ENCODE measurements at places on chromosomes 2 and 18. TPM values are rescaled to one million over a fixed set of nuclear protein-coding genes. Genes with fewer than 3 reads are reported as not detected.

The SP9 gene
- total RNA-seq, result not detected

DNA sequence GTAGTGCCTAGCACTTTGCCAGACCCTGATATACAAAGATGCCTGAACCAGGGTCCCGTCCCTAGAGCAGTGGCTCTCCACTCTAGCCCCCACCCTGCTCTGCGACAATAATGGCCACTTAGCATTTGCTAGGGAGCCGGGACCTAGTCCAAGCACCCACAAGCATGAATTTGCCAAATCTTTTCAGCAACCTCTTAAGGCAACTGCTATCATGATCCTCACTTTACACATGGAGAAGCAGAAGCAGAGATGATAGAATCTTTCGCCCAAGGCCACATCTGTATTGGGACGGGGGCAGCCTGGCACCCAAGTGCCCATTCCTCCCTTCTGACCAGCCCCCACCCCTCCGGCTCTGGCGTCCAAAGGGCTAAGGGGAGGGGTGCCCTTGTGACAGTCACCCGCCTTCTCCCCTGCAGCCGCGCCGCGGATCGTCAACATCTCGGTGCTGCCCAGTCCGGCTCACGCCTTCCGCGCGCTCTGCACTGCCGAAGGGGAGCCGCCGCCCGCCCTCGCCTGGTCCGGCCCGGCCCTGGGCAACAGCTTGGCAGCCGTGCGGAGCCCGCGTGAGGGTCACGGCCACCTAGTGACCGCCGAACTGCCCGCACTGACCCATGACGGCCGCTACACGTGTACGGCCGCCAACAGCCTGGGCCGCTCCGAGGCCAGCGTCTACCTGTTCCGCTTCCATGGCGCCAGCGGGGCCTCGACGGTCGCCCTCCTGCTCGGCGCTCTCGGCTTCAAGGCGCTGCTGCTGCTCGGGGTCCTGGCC is 13.0 kb downstream of the SIGLEC15 start:
- no peak for DNase-seq

DNA sequence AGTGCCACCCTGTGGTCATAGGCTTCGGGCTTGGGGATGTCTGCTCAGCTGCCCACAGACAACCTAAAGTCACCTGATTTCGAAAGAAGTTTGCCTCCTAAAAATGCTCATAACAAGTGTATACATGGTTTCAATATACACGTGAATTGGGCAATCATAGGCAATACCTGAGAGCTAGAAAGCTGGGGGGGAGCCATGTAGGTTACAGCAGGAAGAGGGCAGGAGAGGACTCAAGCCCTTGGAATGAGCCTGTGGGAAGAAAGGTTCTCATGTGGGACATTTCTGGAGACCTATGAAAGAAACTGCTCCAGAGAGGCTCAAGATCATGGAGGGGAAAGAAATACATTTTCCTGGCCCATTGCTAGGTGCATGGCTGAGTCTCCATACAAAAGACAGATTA is 109.7 kb downstream of the ACOXL start:
- DNase-seq, result no peak

DNA sequence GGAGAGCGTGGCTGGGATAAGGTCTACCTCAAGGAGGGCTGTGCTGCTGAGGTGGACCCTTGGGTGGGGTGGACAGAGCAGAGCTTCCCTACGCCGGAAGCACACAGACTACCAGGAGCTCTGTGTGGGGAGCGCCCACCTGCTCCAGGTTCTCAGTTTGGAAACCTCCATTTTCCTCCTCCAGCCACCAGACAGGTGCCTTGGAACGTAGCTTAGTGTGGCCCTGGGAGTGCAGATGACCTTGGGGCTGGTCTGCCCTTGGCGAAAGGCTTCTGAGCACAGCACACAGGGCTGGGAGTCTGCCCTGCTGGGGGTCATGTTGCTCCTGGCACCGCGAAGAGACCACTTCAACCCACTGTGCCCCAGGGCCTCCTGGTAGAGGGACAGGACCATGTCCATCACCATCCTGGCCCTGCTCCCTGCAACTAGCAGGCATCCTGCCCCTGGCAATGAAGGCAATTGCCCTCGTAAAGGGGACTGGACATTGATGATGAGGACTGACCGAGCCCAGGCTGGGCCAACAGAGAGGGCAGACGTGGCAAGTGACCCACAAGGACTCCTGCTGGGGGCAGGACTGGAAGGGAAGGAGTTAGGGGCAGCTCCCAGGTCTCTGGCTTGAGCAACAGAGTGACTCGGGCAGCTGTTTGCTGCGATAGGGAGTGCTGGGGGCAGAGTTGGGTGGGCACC is 214.7 kb downstream of the CYP26B1 start:
- DNase-seq, result peak; percentile 21

- no peak for DNase-seq
Measured at GRCh38 chr2:10977621-10978020, 65.9 kb downstream of the KCNF1 start.

The PIEZO2 gene
- 7.2 TPM for total RNA-seq

GRCh38 chr18:12606592-12607315 is 51.2 kb downstream of the SPIRE1 start:
- no peak for DNase-seq

The BCL11A gene
- total RNA-seq, result 0.50 TPM

- no peak for DNase-seq
Measured at GRCh38 chr2:117551858-117552257, 262.6 kb upstream of the DDX18 start.

The PLEKHH2 gene
- total RNA-seq, result 1.4 TPM

GRCh38 chr2:12761104-12761503 is 44.4 kb downstream of the TRIB2 start:
- no peak for DNase-seq

GRCh38 chr18:34913837-34914661 is 127.2 kb upstream of the MAPRE2 start:
- no peak for DNase-seq

The ASAP2 gene
- total RNA-seq, result 5.9 TPM

GRCh38 chr18:35588995-35589394 is 7.5 kb downstream of the GALNT1 start:
- no peak for DNase-seq

DNA sequence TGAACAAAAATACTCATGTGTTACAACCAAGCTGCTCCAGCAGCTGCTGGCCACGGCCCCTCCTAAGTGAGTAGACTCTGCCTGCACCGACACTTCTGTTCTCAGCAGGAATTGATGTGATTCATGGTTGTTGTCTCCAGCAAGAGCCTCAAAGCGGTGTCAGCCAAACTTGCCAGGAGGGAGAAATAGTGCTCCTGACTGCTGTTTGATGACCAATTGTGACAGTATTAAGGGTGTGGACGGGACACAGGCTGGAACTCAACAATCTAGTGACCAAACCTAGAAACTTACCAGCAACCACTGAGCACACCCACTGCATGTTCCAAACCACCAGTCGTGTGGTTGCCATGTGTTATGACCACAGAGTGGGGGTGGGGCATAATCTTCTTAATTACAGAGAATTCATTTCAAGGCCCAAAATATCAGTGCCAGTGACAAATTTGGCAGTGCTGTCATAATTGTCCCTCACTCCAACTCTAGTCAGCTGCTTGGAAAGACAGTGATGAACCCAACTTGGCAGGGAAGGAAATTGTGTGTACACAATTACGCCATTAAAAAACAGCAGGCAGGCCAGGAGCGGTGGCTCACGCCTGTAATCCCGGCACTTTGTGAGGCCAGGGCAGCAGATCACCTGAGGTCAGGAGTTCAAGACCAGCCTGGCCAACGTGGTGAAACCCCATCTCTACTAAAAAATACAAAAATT is 30.4 kb downstream of the FBLN7 start:
- DNase-seq, result no peak

The AGXT gene
- total RNA-seq, result 1,548 TPM

The CD226 gene
- 5.2 TPM for total RNA-seq

DNA sequence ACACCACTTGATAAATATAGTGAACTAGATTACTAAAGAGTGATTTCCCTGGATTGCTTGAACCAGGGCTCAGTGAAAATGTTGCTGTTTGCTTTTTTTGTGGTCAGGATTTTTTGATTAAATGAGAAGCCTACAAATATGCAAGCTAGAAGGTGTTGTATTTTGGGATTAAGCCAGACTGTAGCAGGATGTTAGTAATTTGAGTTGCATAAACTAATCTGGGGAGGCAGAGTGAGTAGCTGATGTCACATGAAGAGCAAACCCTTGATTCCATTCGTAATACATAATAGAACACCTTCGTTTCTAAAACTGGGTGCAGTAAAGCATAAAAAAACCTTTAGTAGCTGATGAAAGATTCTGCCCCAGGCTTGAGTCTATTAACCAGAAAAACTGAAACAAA is 32.0 kb downstream of the NEDD4L start:
- DNase-seq, result no peak

The SERPINB13 gene
- total RNA-seq, result not detected

DNA sequence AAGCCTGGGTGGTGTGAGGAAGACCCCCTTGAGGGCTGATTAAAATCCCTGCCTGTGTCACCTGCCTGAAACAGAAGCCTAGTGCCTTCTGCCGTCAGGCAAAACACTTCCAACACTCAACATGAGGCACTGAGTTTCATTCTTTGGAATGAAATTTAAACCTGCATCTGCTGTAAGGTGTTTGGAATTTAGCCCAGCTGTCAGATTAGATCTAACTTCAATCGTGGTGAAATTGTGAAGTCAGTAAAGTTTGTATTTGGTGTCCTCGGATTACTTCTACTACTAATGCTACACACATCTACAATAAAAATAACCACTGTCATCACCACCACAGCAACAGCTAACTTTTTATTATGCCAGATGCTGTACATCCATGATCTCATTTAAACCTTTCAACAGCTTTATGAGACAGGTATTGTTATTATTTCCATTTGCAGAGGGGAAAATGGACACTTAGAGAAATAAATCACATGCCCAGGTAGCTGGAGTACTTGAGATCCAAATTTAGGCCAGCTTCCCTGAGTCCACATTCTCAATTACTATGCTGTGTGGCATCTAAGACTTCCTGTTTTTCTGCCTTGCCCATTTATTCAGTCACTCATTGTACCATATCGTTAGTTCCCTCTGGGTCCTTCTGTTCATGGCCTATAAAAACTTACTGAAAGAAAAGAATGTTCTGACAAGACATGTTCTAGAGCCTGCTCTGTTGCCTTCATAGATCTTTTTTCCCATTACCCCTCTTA is 98.2 kb upstream of the GCFC2 start:
- no peak for DNase-seq

DNA sequence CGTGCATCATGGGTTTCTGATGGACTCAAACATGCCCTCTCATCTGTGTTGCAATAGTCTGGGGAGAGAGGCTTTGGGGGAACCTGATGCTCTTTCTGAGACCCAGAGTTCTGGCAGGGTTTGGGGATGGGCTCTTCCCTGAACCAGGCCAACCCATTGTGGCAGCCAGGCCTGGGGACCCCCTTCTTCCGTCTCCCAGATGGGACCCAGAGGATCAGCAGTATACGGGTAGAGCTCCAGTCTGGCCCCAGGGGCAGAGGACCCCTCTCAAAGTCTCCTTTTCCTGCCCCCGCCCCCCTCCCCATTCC is 333.7 kb downstream of the DYSF start:
- no peak for DNase-seq

DNA sequence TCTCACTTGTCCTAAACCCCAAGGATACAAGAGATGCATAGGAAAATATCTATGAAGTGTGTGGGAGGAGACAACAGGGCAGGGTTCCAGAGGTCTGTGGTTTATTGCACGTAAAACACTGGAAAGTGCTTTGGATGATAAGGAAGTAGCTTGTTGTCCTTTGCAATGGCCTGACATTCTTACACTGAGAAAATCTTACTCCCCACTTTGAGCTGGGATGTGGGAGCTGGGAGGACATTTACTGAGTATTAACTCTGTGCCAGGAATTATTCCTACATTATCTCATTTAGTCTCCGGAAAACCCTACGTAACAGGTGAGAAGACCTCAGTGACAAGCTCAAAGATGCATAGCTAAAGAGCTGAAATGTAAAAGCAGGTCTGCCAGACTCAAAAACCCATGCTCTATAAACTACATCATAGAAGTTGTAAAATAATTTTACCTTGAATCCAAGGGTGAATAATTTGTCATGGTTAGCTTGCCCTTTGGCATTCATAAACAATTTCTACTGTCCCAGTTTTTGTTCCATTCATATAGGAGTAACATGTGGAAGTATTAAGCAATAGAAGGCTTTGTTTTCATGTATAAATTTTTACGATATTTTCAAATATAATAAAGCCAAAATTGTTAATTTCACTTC is 9.2 kb upstream of the GALNT3 start:
- no peak for DNase-seq

- DNase-seq, result no peak
Measured at GRCh38 chr2:131148426-131148825, 43.3 kb downstream of the PLEKHB2 start.

DNA sequence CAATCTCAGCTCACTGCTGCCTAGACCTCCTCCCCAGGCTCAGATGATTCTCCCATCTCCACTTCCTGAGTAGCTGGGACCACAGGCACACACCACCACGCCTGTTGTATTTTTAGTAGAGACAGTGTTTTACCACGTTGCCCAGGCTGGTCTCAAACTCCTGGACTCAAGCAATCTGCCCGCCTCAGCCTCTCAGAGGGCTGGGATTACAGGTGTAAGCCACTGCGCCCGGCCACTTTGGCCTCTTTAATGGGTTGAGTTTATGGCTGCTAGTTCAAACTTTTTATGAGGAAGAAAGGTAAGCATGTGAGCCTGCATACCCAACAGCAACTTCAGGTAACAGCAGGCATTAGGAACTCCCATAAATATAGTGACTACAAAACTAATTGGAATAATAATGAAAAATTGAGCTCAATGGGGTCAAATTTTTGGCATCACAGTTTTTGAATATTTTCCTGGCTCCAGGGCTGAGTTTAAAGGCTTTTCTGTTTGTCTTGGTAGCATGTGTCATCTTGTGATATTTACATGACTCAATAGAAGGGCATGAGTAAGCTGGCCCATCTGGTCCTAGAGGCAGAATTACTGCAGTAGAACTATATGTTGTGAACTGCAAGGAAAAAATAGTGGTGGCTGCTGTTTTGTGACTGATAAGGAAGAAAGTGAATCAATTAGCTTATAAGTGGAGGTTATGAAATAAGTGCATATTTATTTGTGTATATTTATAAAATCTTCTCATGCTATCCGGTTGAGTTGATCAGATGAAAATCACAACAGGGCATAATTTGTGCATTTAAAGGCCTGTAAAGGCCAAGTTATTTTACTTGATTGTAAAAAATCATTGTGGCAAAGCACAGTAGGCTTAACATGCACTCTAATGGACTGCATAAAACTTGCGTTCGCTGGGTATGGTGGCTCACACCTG is 24.8 kb downstream of the GALM start:
- DNase-seq, result no peak

DNA sequence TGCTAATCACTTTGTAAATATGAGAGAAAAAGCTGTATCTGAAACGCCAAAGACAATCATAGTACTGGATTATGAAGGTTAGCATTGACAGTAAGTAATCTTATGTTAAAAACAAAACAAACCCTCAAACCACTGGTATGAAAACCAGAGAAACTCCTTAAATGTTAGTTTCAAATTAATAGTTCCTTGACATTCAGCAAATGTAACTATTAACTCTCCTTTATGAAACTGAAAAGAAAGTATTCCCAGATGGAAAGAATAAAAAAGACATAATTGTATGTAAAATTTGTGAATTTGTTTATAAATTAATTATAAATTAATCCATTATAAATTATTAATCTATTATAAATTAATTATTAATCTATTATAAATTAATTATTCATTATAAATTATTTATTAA is 12.3 kb downstream of the FASTKD1 start:
- DNase-seq, result no peak

The PAX8 gene
- 0.09 TPM for total RNA-seq

The GPC1 gene
- 13.4 TPM for total RNA-seq

- no peak for DNase-seq
Measured at GRCh38 chr2:196263181-196263747, 91.9 kb upstream of the STK17B start.

The PID1 gene
- 52.0 TPM for total RNA-seq

The NETO1 gene
- not detected for total RNA-seq
